ENCODE measurements at places on chromosomes 7 and 10.

DNA sequence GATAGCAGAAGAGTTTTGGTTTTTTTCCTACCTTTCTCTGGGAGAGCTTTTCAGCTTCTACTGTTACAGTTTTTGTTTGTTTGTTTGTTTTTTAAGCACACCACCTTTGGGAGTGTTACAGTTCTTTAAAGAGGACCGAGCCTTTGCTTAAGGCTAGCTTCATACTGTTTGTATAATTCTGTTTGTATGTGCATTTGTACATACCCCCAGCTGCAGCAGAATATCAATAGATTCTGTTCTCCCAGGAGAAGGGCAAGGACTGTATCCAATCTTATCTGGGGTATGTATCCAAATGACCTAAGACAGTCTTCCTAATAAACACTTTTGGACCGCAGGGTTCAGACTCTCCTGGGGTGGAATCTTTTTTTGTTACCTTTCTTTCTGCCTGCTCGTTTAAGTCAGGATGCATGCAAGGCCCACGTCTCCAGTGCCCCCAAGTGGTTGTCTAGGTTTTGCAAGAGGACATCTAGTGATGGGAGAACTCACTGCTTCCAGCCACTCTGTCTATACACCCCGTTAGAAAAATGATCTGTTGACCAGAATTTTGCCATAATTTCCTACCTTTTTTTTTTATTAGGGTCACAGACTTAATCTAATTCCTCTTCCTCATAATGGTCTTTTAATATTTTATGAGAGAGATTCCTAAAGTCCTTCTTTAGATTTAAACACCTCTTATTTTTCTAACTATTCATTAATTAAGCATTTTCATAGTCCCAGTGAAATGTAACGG, 23.9 kb downstream of the NRF1 start:
- no peaks in the 10 kb centered on the region for H3K36me3 ChIP-seq
- no peak overlapping the region for H3K27ac ChIP-seq
- no peaks in the 10 kb centered on the region for H3K4me1 ChIP-seq
- no peaks in the 10 kb centered on the region for H3K27me3 ChIP-seq
- no peak overlapping the region for H3K4me3 ChIP-seq

DNA sequence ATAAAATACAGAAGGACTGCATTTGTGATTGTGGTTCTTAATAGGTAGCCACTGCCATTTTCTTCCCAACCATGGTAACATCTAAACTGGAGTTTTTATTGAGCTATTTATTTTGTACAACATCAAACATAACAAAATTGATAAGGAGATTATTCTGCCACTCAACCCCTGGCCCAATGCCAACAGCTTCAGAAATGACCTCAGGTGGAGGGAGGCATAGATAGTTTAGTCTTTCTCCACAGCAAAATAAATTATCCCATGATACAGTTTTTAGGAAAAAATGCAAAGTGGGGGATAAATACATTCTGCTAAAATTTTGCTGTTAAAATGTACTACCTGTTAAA, 57.6 kb downstream of the LRRTM3 start:
- no peak for DNase-seq
- H3K27ac ChIP-seq: no peak overlapping the region
- no peaks in the 10 kb centered on the region for H3K27me3 ChIP-seq
- no peaks in the 10 kb centered on the region for H3K36me3 ChIP-seq
- no peak overlapping the region for H3K4me3 ChIP-seq

GRCh38 chr7:44213206-44213876, 12.6 kb downstream of the YKT6 start:
- no peak overlapping the region for H3K4me3 ChIP-seq
- no peaks in the 10 kb centered on the region for H3K27me3 ChIP-seq
- H3K27ac ChIP-seq: no peak overlapping the region
- H3K36me3 ChIP-seq: peaks cover 62% of the 10 kb centered on the region
- no peak for DNase-seq

DNA sequence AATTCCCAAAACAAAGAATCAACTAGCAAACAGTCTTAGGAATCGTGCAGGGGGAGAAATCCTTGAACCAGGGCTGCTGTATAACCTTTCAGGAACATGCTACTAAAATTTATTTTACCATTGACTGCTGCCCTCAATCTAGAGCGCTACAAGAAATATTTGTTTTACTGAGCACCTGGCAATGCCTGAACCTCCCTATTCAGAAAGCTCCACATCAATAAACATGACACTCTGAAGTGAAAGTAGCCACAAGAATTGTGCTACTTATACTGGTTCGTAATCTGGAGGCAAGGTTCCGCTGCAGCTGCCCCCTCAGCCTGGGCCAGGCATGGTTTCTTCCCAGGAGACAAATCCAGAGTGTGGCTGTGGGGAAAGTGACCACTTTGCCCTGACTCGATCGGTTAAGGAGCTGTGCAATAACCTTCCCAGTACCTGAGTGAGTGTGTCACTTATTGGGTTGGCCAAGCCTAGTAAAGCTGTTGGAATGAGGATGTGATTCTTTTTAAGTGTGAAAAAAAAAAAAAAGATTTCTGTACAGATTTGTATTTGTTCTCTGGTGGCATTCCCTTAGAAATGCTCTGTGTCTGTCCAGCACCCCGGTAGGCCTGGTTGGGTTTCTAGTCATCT, 7.7 kb downstream of the VWA2 start:
- H3K4me3 ChIP-seq: peak overlapping the region; percentile 20
- no peaks in the 10 kb centered on the region for H3K27me3 ChIP-seq
- no peaks in the 10 kb centered on the region for H3K36me3 ChIP-seq
- peak overlapping the region; percentile 28 for H3K27ac ChIP-seq
- peaks cover 18% of the 10 kb centered on the region for H3K4me1 ChIP-seq

DNA sequence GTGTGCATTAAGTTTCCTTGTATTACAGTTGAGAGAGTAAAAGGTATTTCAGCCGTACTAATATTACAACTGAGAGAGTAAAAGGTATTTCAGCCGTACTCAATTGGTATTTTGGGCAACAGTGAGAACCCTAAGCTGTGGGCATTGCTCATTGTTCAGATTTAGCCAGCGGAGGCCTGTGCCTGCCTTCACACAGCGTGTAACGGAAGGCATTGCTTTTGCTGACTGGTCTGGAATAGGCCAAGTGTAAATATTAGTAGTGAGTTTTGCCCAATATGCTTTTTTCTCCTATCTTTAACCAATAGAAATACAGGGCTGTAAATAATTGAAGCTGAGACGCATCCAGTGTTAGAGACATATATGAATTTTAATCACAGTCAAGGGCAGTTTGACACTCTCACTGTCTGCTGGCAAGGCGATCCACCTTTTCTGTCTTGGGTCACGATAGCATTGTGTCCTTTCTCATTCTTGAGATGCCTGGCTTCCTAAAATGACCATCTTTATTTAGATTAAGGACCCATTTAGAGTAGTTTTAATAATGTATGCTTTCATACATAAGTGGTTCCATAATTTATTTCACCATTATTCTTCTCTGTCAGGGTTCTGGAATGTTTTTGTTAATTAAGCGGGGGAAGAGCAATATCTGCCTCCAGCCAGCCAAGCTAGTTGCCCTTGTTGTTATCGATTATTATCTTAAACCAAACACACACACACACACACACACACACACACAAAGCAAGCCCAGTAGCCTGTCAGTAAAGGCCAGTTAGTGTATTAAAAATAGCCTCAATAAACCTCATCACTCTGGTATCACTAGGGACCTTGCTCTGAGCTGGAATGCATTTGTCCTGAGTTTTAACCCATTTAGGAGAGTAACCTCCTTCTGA, 130.7 kb downstream of the CELF2 start:
- H3K27ac ChIP-seq: peak overlapping the region; percentile 41
- no peaks in the 10 kb centered on the region for H3K27me3 ChIP-seq
- no peak overlapping the region for H3K4me3 ChIP-seq
- H3K4me1 ChIP-seq: peaks cover 57% of the 10 kb centered on the region

DNA sequence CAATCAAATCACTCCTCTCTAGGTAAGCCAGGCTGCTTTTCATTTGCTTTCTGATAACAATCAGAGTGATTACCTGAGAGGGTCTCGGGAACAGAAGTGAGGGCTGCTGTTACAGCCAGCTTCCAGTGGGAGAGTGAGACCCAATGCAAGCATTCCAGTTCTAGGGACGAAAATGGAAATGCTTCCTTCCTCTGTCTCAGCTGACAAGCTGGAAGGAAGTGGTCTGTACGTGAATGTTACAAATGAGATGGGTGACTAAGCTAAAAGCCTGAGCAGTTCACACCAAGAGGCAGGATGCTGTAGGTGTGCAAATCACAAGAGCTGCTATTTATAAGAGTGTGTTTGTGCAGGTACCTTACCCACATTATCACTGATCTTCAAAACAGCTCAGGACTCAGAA, 772.4 kb downstream of the GRID1 start:
- H3K36me3 ChIP-seq: no peaks in the 10 kb centered on the region
- H3K4me3 ChIP-seq: no peak overlapping the region
- no peaks in the 10 kb centered on the region for H3K4me1 ChIP-seq
- DNase-seq: no peak

DNA sequence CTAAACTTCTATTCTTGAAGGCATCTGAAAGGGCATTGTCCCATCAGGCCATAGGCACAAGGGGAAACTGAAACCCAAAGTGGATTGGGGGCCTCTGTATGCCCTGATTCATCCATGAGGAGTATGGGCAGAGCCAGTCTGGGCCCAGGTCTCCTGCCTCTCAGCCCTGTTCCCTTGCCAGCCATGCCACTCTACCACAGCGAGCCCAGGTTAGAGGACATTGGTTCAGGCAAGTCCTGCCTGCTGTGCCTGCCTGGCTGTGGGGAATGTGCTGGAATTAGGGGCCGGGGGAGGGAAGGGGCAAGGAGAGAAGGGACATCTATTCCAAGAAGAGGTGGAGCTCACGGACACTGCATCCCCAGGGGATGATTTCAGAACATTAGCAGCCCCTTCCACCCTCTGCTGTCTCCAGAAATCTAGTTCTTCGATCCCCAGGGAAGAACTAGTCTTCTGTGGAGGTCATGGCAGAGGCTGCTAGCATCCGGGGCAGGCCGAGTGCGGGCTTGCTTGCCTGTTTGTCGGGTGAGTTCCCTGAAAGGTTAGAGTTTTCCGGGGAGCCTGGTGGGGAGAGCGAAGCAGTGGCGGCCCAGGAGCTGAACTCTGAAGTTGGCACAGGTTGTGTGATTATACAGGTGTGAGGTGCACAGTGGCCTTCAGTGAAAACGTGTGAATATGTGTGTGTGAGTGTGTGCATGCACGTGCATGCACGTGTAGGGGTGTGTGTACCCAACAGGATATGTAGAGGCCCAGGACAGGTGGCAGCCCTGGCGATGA, 37.8 kb downstream of the TBATA start:
- H3K4me1 ChIP-seq: peaks cover 17% of the 10 kb centered on the region
- no peak overlapping the region for H3K4me3 ChIP-seq
- no peak for DNase-seq
- H3K27ac ChIP-seq: no peak overlapping the region

DNA sequence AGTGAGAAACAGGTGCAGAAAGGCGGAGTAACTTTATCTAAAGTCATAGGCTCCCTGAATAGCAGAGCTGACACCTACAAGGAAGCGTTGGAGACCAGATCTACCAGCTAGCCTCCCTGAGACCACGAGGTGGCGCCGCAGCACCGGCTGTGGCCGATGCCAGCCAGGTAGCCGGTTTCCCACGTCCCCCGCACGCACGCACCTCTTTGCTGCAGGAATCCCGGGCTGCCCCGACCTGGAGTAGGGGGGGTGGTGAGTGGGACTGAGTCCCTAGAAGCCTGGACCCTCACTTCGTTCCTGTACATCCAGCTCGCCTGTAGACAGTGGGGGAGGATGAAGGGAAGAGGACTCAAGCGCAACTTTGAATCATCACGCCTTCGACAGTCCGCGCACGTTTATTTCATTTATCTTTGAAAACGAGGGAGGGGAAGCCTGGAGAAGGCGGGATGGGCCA, 3.7 kb downstream of the ELOVL3 start:
- no peak overlapping the region for H3K27ac ChIP-seq
- peak; percentile 92 for DNase-seq
- peak overlapping the region; percentile 49 for H3K4me3 ChIP-seq

DNA sequence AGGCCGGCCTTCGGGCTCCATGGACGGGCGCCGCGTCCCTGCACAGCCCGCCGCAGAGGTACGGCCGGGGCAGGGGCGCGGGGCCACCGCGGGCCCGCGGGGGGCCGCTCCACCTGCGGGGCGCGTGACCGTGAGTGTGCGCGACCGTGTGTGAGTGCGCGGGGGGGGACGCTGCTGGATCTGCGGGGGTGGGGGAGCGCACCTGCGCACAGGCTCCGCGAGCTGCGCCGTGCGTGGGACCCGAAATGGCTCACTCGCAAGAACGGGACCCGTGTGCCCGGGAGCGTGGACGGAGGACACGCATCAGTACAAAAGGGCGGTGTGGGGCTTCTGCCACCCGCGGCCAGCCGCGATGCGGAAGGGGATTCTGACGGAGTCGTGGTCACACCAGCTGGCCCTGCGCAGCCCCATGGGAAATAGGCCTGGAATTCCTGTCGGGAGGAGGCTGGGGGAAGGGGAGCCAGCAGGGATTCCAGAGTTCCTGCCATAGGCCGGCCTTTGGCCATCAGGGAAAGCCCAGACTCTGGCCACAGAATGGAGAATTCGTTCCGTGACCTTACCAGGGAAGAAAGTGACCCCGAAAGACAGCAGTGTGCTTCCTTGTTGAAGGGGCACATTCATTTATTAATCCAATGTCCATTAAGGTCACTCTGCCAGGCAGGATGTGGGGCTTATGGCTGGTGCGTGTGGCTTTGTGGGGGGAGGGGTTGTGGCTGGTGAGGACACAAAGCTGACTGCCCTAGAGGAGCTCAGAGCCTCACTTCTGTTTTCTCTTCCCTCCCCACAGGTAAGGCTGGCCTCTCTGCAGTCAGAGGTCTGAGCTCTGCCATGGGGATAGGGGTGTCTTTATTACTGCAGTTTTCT, 494 bp downstream of the REPIN1 start:
- no peak for DNase-seq
- peaks cover 31% of the 10 kb centered on the region for H3K36me3 ChIP-seq
- H3K4me1 ChIP-seq: peaks cover 19% of the 10 kb centered on the region
- H3K27ac ChIP-seq: peak overlapping the region; percentile 93
- H3K27me3 ChIP-seq: no peaks in the 10 kb centered on the region

GRCh38 chr7:106865130-106866041, at the start of gene PIK3CG:
PIK3CG (plus strand) TSS chr7:106865282; CDS start chr7:106867562, 2,280 bp downstream.
- no peaks in the 10 kb centered on the region for H3K36me3 ChIP-seq
- no peaks in the 10 kb centered on the region for H3K27me3 ChIP-seq
- H3K27ac ChIP-seq: peak within 1 kb of the TSS; percentile 48
- no peak for DNase-seq

DNA sequence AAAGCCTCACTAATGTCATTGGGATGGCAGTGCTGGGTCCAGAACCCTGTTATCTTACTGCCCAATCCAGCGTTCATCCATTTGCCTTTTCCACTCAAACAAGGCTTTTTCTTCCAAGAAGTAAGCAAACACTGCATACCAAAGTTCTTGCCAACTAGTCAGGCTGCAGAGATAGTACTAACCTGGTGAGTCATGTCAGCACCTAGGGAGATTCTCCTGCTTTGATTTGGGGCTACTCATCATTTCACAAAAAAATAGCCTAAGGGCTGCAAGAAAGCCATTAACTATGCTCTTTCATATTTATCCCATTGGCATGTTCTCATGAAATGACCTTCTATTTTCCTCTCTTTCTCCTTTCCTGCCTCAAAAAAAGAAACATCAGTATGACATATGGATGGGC, 142.6 kb downstream of the TWIST1 start:
- H3K4me3 ChIP-seq: no peak overlapping the region
- H3K4me1 ChIP-seq: no peaks in the 10 kb centered on the region
- no peak for DNase-seq
- H3K27me3 ChIP-seq: no peaks in the 10 kb centered on the region
- no peaks in the 10 kb centered on the region for H3K36me3 ChIP-seq

Data from upper lobe of left lung (tissue), 6 donors.